ENCODE measurements at places on chromosomes 13 and 19. TPM values are rescaled to one million over a fixed set of nuclear protein-coding genes. Genes with fewer than 3 reads are reported as not detected.

Gene TFDP1
- polyA plus RNA-seq = 22.2 TPM

Gene CYP2A7
- polyA plus RNA-seq = 0.67 TPM

Gene CCDC70
- not detected for polyA plus RNA-seq

Gene LRP3
- polyA plus RNA-seq = 1.2 TPM

Gene ZNF442
- polyA plus RNA-seq = 3.6 TPM

Gene FFAR1
- polyA plus RNA-seq = 0.32 TPM

Gene TPTE2
- not detected for polyA plus RNA-seq

Gene PLIN4
- polyA plus RNA-seq = 1.6 TPM

- no peak overlapping the region for H3K27ac ChIP-seq
- DNase-seq = no peak
- H3K36me3 ChIP-seq = no peaks in the 10 kb centered on the region
- H3K4me1 ChIP-seq = no peaks in the 10 kb centered on the region
Observed at GRCh38 chr13:66014771-66015170, 1215.4 kb downstream of the PCDH9 start.

GRCh38 chr19:50978772-50979390 is 4.8 kb downstream of the KLK7 start:
- no peak for DNase-seq
- no peak overlapping the region for H3K4me3 ChIP-seq
- no peaks in the 10 kb centered on the region for H3K4me1 ChIP-seq
- no peaks in the 10 kb centered on the region for H3K27me3 ChIP-seq

DNA sequence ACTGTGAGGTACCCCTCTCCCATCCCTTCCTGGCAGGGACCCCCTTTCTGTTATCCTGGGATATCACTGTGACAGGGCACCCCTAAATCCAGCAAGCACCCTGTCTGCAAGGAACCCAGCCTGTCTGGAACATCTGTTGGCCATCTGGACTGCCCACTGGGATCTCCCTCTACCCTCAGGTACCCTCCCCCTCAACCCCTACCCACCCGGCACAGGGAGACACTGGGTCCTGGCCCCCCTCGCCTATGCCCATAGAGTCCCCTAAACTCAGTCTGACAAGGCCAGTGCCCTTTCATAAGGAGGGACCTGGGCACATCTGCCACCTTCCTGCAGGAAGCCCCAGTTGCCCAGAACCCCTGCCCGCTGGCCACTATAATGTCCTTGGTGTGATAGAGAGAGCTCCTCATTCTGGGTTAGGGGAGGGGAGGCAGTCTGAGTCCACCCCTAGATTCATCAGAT is 2.8 kb upstream of the SLC27A5 start:
- H3K27me3 ChIP-seq = no peaks in the 10 kb centered on the region
- no peak overlapping the region for H3K27ac ChIP-seq
- H3K4me3 ChIP-seq = no peak overlapping the region
- no peak for DNase-seq

- H3K4me3 ChIP-seq = no peak overlapping the region
- no peaks in the 10 kb centered on the region for H3K27me3 ChIP-seq
- no peaks in the 10 kb centered on the region for H3K4me1 ChIP-seq
Observed at GRCh38 chr13:99157046-99157445, 43.6 kb upstream of the UBAC2 start.

- H3K27ac ChIP-seq = no peak overlapping the region
- no peaks in the 10 kb centered on the region for H3K36me3 ChIP-seq
- DNase-seq = no peak
- H3K27me3 ChIP-seq = no peaks in the 10 kb centered on the region
- H3K4me3 ChIP-seq = no peak overlapping the region
Observed at GRCh38 chr19:48044561-48044960, 682 bp upstream of the CABP5 start.

DNA sequence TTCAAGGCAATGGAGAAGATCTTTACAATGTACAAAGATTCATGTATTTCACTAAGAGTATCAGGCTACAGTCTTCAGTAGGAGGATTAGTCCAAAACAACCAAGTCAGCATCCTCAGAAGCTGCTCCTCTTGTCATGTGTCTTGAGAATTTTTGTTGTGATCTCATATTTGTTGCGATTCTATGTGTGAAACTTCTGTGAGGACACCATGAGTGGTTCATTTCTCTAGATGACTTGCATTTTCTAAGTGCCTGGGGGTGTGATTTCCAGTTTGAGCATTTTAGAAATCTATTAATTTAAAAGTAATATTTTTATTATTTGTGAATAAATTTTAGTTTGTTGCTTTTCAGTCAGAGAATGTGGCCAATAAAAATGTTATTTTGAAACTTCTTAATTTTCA is 94.5 kb downstream of the RAP2A start:
- H3K27ac ChIP-seq = no peak overlapping the region
- H3K4me3 ChIP-seq = no peak overlapping the region
- no peaks in the 10 kb centered on the region for H3K4me1 ChIP-seq

GRCh38 chr13:73603646-73604045 is 530.6 kb downstream of the KLF12 start:
- H3K4me1 ChIP-seq = no peaks in the 10 kb centered on the region
- H3K27ac ChIP-seq = no peak overlapping the region
- H3K27me3 ChIP-seq = no peaks in the 10 kb centered on the region

DNA sequence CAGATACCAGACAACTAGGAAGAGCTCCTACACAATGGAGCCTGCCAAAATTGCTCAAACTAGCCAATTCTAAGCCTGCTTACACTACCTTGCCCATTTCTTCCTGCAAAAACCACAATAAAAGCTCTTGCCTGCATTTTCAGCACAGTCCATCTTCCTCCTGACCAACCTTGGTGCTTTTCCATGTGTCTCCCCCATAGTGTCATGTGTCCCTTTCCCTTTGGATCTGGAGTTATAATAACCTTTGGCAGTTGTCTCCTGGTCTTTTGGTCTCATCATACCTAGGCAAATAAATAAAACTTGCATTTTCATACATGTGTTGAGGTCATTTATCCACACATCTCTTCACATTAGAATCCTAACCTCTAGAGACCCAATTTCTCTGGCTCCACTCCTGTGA is 203.1 kb upstream of the TRPC4 start:
- no peak overlapping the region for H3K4me3 ChIP-seq
- no peaks in the 10 kb centered on the region for H3K4me1 ChIP-seq
- H3K27ac ChIP-seq = no peak overlapping the region
- no peaks in the 10 kb centered on the region for H3K36me3 ChIP-seq

DNA sequence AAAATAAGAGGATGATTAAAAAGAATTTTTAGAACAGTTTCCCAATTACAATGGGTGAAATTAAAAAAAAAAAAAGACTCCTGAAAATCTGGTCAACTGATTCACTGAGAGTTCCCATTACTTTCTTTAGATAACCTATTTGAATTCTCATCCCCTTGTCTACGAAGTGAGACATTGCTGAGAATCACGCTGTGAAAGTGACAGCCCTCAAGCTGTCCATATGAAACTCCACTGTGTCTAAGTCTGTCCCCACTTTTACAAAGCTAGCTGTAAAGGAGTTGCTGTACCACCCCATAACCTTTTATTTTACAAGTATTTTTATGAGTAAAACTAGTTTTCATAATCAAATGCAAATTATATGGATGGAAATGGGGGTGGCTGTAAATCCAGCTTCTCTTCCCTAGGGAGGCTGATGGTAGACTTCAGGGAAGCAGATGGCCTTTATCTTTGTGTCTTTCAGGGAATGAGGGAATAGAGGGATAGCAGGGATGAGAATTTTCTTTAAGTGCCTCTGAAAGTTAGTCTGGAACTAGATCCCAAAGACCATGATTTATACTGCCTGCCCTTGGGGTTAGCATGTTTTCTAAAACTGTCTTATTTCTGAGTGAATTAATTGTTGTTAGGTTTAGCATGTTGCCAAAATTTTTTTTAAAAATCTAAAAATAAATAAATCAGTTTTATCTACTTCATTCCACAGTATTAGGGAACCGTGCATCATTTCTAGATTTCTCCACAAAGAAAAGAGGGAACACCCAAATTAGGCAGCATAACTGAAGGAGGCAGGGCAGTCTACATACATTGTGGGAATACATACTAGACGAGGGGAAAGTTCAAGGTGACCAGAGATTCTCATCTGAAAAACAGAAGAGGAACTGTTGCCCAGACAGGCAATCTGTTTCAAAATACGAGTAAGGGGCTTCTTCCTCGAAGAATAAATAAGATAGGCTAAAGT is 1219.1 kb downstream of the UQCRFS1 start:
- no peak overlapping the region for H3K27ac ChIP-seq
- H3K4me1 ChIP-seq = no peaks in the 10 kb centered on the region
- no peak for DNase-seq
- no peaks in the 10 kb centered on the region for H3K27me3 ChIP-seq

DNA sequence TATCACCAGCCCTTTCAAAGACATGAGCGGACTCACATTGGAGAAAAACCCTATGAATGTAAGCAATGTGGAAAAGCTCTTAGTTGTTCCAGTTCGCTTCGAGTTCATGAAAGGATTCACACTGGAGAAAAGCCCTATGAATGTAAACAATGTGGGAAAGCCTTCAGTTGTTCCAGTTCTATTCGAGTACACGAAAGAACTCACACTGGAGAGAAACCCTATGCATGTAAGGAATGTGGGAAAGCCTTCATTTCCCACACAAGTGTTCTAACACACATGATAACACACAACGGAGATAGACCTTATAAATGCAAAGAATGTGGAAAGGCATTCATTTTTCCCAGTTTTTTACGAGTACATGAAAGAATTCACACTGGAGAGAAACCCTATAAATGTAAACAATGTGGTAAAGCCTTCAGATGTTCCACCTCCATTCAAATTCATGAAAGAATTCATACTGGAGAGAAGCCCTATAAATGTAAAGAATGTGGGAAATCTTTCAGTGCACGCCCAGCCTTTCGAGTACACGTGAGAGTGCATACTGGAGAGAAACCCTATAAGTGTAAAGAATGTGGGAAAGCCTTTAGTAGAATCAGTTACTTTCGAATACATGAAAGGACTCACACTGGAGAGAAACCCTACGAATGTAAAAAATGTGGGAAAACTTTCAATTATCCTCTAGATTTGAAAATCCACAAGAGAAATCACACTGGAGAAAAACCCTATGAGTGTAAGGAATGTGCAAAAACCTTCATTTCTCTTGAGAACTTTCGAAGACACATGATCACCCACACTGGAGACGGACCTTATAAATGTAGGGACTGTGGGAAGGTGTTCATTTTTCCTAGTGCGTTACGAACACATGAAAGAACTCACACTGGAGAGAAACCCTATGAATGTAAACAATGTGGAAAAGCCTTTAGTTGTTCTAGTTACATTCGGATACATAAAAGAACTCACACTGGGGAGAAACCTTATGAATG is 17.6 kb downstream of the ZNF791 start:
- no peaks in the 10 kb centered on the region for H3K27me3 ChIP-seq
- no peaks in the 10 kb centered on the region for H3K36me3 ChIP-seq
- no peak for DNase-seq
- H3K4me3 ChIP-seq = no peak overlapping the region
- no peaks in the 10 kb centered on the region for H3K4me1 ChIP-seq

- H3K36me3 ChIP-seq = no peaks in the 10 kb centered on the region
- peaks cover 3% of the 10 kb centered on the region for H3K4me1 ChIP-seq
- no peak for DNase-seq
- no peak overlapping the region for H3K4me3 ChIP-seq
Observed at GRCh38 chr13:77306458-77306857, 20.4 kb downstream of the MYCBP2 start.

- no peaks in the 10 kb centered on the region for H3K27me3 ChIP-seq
- no peaks in the 10 kb centered on the region for H3K4me1 ChIP-seq
- no peak overlapping the region for H3K27ac ChIP-seq
- H3K36me3 ChIP-seq = no peaks in the 10 kb centered on the region
- no peak overlapping the region for H3K4me3 ChIP-seq
Observed at GRCh38 chr19:31235806-31236205, 113.4 kb downstream of the TSHZ3 start.

GRCh38 chr13:76271728-76272232 is 614.4 kb downstream of the KCTD12 start:
- no peak for DNase-seq
- no peak overlapping the region for H3K27ac ChIP-seq
- no peak overlapping the region for H3K4me3 ChIP-seq
- no peaks in the 10 kb centered on the region for H3K27me3 ChIP-seq
- H3K36me3 ChIP-seq = no peaks in the 10 kb centered on the region
- H3K4me1 ChIP-seq = no peaks in the 10 kb centered on the region

DNA sequence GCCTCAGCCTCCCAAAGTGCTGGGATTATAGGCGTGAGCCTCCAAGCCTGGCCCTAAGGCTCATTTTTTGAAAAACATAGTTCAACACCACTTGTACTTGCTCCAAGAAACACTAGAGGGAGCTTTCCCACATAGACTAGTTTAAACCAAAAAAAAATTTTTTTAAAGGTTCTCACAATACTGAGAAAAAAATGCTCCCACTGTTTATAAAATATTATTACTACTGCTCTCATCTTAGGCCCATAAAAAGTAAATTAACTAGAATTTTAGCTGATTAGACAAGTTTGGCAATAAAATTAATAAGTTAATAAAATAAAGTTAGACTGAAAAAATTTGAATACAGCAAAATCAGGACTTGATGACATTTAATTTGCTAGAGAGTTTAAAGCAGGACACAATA is 109.5 kb downstream of the TBC1D4 start:
- no peak overlapping the region for H3K27ac ChIP-seq
- DNase-seq = no peak
- H3K27me3 ChIP-seq = no peaks in the 10 kb centered on the region
- H3K36me3 ChIP-seq = no peaks in the 10 kb centered on the region
- no peak overlapping the region for H3K4me3 ChIP-seq

DNA sequence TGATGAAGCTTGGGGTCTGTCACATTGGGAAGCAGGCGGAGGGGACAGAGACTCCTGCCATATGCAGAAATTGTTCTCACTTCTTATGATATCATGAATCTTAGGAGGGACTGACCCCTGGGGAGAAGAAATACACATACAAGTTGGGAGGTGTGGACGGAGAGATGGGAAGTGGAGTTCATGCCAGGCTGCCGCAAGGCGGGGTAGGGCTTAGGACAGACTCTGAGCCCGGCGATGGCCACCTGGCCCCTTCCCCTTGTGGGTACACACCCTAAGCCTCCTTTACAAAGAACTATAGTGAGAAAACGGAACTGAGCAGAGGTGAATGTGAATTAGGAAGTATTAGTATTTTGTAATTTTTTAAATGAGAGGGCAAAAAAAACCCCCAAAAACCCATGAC is 177.0 kb upstream of the IRS2 start:
- H3K4me1 ChIP-seq = no peaks in the 10 kb centered on the region
- no peaks in the 10 kb centered on the region for H3K36me3 ChIP-seq
- H3K4me3 ChIP-seq = no peak overlapping the region
- DNase-seq = no peak

GRCh38 chr19:19491321-19492025 is 23.9 kb downstream of the TSSK6 start:
- H3K36me3 ChIP-seq = no peaks in the 10 kb centered on the region
- no peak for DNase-seq
- H3K27ac ChIP-seq = no peak overlapping the region
- H3K4me1 ChIP-seq = peaks cover 23% of the 10 kb centered on the region
- H3K27me3 ChIP-seq = no peaks in the 10 kb centered on the region

DNA sequence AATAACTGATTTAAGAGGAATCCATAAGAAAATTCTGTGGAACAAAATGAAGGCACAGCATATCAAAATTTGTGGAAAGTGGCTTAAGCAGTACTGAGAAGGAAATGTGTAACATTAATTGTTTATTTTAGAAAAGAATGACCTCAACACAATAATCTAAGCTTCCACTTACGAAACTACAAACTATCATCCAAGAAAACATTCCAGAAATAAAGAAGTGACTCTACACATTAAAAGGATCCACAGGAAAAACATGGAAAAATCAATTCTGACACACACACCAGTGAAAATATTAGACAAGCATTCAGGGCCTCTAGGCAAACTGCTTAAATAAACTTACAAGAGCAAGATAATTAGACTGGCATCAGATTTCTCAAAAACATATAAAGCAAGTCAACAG is 14.0 kb downstream of the EXOSC8 start:
- no peaks in the 10 kb centered on the region for H3K27me3 ChIP-seq
- H3K4me1 ChIP-seq = no peaks in the 10 kb centered on the region
- no peaks in the 10 kb centered on the region for H3K36me3 ChIP-seq
- DNase-seq = no peak

GRCh38 chr19:47255879-47256692 is at the start of gene CCDC9:
Gene CCDC9, plus strand, starts transcription at chr19:47256525. Its CDS starts 1,876 bp downstream, at chr19:47258401.
- no peaks in the 10 kb centered on the region for H3K27me3 ChIP-seq
- H3K4me3 ChIP-seq = peak within 1 kb of the TSS; percentile 65
- H3K27ac ChIP-seq = peak within 1 kb of the TSS; percentile 95
- H3K4me1 ChIP-seq = peaks cover 7% of the 10 kb centered on the region

Data from ovary (tissue), 10 donors.